ENCODE measurements at places on chromosomes 6 and 20.

GRCh38 chr6:128807577-128807976 is 75.4 kb upstream of the LAMA2 start:
- peak; percentile 6 for DNase-seq

DNA sequence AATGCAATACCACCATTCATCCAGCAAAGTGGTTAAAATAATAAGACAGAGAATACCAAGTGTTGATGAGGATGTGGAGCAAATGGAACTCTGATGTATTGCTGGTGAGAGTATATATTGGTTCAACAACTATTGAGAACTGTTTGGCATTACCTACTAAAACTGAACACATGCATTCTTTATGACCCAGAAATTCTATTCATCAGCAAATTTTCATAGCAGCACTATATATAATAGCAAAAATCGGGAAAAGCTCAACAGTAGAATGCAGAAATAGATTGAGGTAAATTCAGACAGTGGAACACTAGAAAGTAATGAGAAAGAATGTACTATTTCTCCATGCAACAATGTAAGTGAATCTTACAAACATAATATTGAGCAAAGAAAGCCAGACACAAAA is 62.2 kb upstream of the FOXP4 start:
- DNase-seq, result no peak

DNA sequence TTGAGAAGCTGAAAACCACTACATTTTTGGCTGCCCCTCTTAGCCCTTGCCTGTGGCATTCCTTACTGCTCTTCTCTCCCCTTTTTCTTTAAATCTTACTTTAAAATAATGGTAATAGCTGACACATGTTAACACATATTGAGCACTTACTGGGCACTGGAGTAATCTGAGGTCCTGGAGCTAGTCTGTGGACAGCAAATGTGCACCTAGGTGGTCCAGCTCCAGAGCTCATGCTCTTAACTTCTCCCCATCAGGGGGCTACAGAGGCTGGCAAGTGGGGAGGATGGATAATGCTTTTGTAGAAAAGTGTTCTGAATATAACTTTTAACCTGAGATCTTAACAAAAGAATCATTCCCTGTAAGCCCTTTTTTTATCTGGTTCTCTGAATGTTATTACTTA is 74.8 kb downstream of the ADGRB3 start:
- no peak for DNase-seq

DNA sequence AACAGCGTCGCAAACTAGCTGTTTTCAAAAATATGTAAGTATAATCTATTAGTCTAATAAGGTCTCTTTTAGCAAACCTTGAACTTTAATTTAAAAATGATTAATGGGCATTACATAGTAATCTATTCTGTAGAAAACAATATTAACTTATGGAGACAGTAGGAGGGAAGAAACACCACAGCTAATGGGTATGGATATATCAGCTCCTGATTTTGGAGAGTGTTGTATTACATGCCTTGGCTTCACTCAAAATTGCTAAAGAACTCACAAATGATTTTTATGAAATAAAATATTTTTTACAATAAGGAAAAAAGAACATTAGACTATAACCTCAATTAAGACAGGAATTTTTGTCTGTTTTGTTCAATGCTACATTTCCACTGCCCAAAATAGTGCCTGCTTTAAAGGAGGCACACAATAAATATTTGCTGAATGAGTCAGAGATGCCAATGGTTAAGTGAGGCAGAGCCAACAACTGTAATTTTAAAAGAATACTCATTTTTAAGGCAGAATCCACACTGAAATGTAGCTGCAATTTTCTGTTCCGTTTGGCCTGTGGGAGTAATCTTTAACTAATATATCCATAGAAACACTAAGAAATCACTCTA is 15.7 kb downstream of the ATG5 start:
- no peak for DNase-seq

- no peak for DNase-seq
Observed at GRCh38 chr6:139653111-139653510, 278.7 kb upstream of the CITED2 start.

All from midbrain (tissue), 1 donor.